ENCODE measurements at places on chromosomes 3 and 15. TPM values are rescaled to one million over a fixed set of nuclear protein-coding genes. Genes with fewer than 3 reads are reported as not detected.

DNA sequence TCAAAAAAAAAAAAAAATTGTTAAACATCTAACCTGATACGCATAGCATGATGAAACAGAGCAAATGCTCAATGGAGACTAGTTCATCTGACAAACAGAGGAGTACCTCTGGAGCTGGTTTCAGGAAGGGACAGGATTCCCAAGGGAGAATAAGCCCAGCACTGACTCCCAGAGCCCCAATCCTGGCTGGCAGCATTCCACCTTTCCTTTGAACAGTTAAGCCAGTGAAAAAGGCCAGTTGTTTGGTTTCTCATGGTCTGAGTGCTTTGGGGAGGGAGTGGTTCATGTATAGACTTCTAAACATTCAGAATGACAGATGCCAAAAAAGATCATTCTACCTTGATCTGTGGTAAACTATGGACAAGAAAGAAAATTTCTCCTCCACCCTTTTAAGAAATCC is 277.9 kb upstream of the RARB start:
- DNase-seq = no peak

DNA sequence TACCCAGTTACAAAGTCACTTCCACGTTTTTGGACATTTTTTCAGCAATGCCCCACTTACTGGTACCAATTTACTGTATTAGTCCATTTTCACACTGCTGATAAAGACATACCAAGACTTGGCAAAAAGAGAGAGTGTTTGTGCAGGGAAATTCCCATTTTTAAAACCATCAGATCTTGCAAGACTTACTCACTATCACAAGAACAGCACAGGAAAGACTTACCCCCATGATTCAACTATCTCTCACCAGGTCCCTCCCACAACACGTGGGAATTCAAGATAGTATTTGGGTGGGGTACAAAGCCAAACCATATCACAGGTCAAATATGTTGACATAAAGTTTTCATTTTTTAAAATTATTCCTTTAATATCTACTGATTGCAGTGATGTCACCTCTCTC is 16.2 kb upstream of the ABI3BP start:
- DNase-seq = no peak

GRCh38 chr3:71393745-71394144 is 189.8 kb downstream of the FOXP1 start:
- DNase-seq = no peak

Gene LPP
- 7.7 TPM for total RNA-seq

Gene RAD51
- total RNA-seq = 1.1 TPM

DNA sequence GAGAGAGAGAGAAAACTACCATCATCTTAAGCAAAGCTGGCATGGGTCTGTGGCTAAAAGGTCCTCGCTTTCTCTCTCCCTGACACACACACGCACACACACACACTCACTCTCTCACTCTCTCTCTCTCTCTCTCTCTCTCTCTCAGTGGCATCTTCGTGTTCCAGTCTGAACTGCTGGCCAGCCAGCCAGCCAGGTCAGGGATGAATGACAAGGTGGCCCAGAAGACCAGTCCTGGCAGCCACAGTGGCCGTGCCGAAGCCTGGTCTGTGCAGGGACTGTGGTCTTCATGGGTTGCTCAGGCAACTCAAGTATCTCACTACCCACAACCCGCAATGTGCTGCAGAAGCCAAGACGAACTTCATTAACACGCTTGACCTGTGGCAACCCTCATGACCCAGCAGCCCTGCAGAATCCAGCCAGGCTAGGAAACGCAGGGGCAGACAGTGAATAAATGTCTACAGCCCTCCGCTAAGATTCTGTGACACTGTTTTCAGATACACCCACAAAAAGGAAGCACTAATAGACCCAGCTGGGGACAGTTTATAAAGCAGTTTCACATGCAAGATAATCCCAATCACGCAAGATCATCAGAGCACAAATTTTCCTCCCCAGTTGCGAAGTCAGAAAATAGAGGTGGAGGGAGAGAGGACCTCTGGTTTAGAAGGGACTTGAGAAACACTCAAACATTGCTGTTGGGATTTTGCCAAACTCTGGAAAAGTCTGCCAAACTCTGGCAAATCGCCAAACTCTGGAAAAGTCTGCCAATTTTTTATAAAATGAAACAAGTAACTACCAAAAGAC is 66.4 kb downstream of the XXYLT1 start:
- no peak for DNase-seq

Gene SNURF
- 34.4 TPM for total RNA-seq

- DNase-seq = no peak
These were observed 44.3 kb downstream of the TRIM69 start for GRCh38 chr15:44780608-44781007.

GRCh38 chr15:57045741-57046382 is 127.4 kb downstream of the TCF12 start:
- DNase-seq = no peak
